ENCODE measurements at places on chromosomes 3 and 15.

DNA sequence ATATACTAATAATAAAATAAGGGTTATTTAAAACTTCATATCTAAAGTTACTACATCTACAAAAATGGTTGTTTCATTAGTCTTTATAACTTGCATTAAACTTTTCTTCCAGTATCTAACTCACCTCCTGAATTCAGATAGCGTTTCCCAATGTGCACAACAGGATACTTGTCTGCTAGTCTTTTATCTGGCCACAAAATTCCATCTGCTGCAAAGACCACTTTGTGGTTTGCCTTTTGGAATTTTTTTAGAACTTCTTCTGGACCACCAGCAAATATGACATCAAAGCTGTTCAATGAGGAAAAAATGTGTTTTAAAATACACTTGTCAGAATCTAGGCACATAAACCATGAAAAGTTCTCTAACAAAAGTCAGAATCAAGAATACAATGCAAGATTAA is 50.8 kb downstream of the PLOD2 start:
- no peak overlapping the region for H3K4me3 ChIP-seq
- DNase-seq = no peak
- H3K36me3 ChIP-seq = no peaks in the 10 kb centered on the region
- no peaks in the 10 kb centered on the region for H3K27me3 ChIP-seq
- H3K4me1 ChIP-seq = no peaks in the 10 kb centered on the region
- no peak overlapping the region for H3K27ac ChIP-seq

GRCh38 chr3:81249540-81250029 is 511.9 kb downstream of the GBE1 start:
- no peak overlapping the region for H3K4me3 ChIP-seq
- no peaks in the 10 kb centered on the region for H3K36me3 ChIP-seq
- no peak overlapping the region for H3K27ac ChIP-seq
- no peak for DNase-seq
- no peaks in the 10 kb centered on the region for H3K4me1 ChIP-seq

DNA sequence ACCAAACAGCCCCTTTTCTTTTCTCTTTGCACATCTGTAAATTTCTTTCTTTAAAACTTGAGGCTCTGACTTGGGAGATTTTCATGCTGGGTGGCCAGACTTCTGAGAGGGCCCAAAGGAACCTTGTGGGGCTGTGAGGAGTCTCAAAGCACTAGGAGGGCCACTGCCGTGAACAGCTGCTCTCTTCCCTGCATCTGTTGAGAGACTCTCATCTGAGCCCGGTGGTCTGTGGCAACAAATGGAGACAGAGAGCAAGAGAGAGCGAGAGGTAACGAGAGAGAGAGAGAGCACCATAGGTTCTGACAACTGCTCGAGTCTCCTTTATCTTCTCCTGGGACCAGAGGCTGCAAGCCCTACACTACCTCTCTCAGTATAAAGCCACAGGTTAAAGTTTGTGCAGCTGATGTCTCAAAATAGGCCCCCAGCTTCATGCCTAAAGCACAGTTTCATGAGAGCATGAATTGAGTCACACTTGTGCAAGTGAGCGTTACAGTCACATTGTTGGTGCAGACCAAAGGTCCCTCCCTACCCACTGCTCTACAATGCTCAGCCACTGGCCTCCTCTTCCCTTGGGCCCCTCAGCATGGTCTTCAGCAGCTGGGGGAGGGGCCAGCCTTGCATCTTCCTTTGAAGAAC is 60.7 kb downstream of the ZNF621 start:
- peaks cover 2% of the 10 kb centered on the region for H3K27me3 ChIP-seq
- no peak for DNase-seq
- H3K4me1 ChIP-seq = peaks cover 2% of the 10 kb centered on the region
- no peaks in the 10 kb centered on the region for H3K36me3 ChIP-seq
- H3K27ac ChIP-seq = no peak overlapping the region
- H3K4me3 ChIP-seq = no peak overlapping the region

GRCh38 chr3:197753263-197753662 is 3.6 kb downstream of the FYTTD1 start:
- H3K27me3 ChIP-seq = no peaks in the 10 kb centered on the region
- no peaks in the 10 kb centered on the region for H3K36me3 ChIP-seq
- H3K4me1 ChIP-seq = peaks cover 48% of the 10 kb centered on the region
- DNase-seq = no peak
- H3K4me3 ChIP-seq = no peak overlapping the region
- H3K27ac ChIP-seq = peak overlapping the region; percentile 37

DNA sequence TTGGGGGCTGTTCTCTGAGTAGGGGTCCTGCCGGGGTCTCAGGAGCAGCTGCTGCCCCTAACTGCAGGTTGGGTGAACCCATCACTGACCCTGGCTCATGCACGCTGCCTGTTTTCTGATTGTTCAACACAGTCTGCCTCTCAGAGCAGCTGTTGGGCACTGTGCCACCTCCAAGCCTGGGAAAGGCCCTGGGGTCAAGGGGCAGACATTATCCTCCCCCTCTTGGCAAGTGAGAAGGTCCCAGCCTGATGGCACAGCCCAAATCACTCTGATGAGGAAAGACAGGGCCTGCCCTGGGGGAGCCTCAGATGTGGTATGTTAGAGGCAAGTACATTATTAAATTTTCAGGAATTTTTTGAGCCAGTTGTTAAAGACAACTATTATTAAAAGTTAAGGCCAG is 14.1 kb upstream of the GNAT1 start:
- H3K4me3 ChIP-seq = no peak overlapping the region
- DNase-seq = no peak
- no peaks in the 10 kb centered on the region for H3K27me3 ChIP-seq
- H3K4me1 ChIP-seq = peaks cover 2% of the 10 kb centered on the region
- H3K27ac ChIP-seq = no peak overlapping the region
- no peaks in the 10 kb centered on the region for H3K36me3 ChIP-seq

GRCh38 chr3:81045246-81045645 is 716.2 kb downstream of the GBE1 start:
- H3K27me3 ChIP-seq = no peaks in the 10 kb centered on the region
- no peak for DNase-seq
- no peak overlapping the region for H3K4me3 ChIP-seq
- H3K4me1 ChIP-seq = no peaks in the 10 kb centered on the region
- no peaks in the 10 kb centered on the region for H3K36me3 ChIP-seq

- no peak for DNase-seq
- H3K36me3 ChIP-seq = peaks cover 2% of the 10 kb centered on the region
- H3K27me3 ChIP-seq = no peaks in the 10 kb centered on the region
Measured at GRCh38 chr15:58492661-58493397, 61.0 kb downstream of the LIPC start.

DNA sequence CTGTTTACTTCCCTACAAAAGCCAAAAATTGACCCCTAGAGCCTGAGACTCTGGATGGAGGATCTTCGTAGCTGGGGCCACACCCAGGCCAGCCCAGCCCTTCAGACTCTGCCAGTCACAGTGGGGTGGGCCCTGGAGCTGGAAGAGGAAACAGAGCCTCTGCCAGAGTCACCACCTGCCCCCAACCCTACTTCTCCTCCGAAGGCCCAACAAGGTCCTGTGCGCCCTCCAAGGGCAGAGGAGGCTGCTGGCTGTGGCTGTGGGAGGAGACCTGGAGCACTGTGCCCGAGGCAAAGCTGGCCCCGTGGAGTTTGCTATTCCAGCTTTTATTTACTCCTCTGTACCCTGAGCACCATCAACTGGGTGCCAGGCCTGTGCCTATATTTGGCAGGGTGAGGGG is 19.0 kb downstream of the CISH start:
- H3K4me3 ChIP-seq = peak overlapping the region; percentile 64
- peak; percentile 47 for DNase-seq
- H3K36me3 ChIP-seq = peaks cover 49% of the 10 kb centered on the region
- peak overlapping the region; percentile 100 for H3K27ac ChIP-seq
- H3K27me3 ChIP-seq = no peaks in the 10 kb centered on the region

DNA sequence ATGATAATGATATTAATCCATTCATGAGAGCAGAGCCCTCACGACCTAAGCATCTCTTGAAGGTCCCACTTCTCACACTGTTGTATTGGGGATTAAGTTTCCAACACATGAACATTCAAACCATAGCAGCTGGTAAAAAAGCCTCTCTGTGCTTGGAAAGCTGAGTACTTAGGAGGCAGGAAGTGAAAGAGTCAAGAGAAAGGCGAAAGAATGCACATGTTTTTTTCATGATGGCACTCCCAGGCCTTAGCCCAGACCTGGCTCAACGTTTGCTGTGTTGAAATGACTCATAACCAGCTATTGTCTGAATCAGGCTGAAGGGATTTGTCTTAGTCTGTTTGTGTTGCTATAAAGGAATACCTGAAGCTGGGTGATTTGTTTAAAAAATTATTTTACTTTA is 84.4 kb upstream of the RGMA start:
- no peak overlapping the region for H3K4me3 ChIP-seq
- DNase-seq = no peak
- no peaks in the 10 kb centered on the region for H3K4me1 ChIP-seq
- H3K36me3 ChIP-seq = no peaks in the 10 kb centered on the region
- H3K27ac ChIP-seq = no peak overlapping the region

- H3K27me3 ChIP-seq = no peaks in the 10 kb centered on the region
- DNase-seq = no peak
- H3K36me3 ChIP-seq = no peaks in the 10 kb centered on the region
- no peak overlapping the region for H3K4me3 ChIP-seq
Measured at GRCh38 chr3:82144811-82145210, 383.4 kb upstream of the GBE1 start.

DNA sequence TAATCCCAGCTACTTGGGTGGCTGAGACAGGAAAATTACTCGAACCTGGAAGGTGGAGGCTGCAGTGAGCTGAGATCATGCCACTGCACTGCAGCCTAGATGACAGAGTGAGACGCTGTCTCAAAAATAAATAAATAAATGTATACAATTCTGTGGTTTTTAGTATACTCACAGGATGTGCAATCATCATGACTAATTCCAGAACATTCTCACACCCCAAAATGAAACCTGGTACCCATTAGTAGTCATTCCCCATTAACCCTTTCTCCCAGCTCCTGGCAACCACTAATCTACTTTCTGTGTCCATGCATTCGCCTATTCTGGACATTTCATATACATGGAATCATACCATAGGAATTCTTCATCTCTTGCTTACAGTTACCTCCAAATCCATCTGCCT is 44.5 kb downstream of the LRRFIP2 start:
- H3K36me3 ChIP-seq = peaks cover 9% of the 10 kb centered on the region
- no peak overlapping the region for H3K4me3 ChIP-seq
- peaks cover 23% of the 10 kb centered on the region for H3K4me1 ChIP-seq
- no peak overlapping the region for H3K27ac ChIP-seq
- peak; percentile 26 for DNase-seq
- no peaks in the 10 kb centered on the region for H3K27me3 ChIP-seq

DNA sequence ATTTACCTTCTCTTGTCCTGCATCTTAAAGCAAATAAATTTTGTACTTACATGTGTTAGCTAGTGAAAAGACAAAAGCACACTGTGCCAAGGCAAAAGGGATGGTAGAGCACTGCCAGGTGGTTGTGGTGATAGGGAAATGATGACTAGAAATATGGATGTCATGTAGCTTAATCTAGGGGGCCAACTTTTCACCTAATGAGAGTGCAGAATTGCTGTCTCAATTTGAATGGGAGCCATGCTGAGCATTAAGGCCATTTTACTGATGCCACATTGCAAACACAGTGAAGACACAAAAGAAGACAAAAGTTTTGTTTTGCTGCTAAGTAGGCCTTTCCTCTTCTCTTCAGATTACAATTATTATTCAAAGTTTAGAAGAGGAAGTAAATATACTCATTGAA is 274.7 kb downstream of the PDCD6IP start:
- no peak overlapping the region for H3K4me3 ChIP-seq
- H3K27me3 ChIP-seq = no peaks in the 10 kb centered on the region
- no peak overlapping the region for H3K27ac ChIP-seq
- no peaks in the 10 kb centered on the region for H3K36me3 ChIP-seq

DNA sequence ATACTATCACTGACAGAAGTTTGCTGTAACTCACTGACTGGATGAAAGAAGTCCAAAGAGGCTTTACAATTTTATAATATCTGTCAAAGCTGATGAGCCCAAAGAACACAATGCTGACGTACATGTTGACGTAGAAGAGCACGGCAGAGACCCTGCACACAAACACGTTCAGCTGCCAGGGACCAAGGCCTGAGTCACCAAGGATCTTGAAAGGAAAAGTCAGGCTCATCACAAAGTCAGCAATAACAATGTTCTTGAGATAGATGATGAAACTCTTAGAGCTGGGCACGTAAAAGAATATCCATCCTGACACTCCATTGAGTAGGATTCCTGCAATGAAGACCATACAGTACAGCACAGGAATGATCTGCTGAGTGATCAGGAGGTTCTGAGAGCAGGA is 10.9 kb upstream of the GPR171 start:
- H3K4me1 ChIP-seq = peaks cover 44% of the 10 kb centered on the region
- H3K27ac ChIP-seq = no peak overlapping the region
- DNase-seq = no peak
- H3K4me3 ChIP-seq = no peak overlapping the region
